Astrocyte of the cerebellum (primary cell): ENCODE measurements at places on chromosomes 3 and 15.
A peak's percentile ranks its signal among the peaks of the same experiment; 100 is the strongest.

DNA sequence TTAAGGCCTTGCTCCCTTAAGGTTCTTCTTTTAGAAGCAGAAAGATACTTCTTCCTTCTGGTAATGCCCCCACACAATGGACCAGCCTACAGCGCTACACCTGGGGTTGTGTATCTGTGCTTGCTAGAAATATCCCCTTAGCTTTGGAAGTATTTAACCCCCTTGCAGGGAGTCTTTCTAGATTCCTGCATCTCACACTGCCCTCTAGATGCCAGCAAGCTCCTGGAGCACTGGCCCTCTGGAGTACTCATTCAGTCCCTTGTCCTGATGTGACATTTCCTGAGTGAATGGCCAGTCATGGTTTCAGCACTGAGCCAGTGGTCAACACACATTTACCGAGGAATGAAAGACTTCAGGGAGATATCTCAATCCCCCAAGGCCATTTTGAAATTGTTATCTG lies 30.4 kb upstream of the RBP2 start:
- no peak for DNase-seq

DNA sequence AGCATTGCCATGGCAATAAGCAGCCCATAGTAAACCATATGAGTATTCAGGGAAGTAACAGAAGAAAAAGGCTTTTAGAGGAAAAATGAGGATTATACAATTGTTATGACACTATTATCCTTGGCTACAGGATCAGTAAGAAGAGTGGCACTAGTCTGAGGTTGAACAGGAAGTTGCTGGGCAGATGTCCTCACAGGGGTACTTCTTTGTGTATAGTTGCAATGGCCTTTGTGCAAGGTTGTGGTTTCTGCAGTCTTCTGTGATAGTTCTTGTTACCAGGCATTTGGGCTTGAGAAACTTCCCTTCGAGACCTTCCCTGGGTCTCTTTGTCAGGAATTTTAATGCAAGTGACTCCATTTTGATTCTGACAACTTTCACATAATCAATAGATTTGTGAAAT lies 100.6 kb upstream of the ATP11B start:
- DNase-seq = no peak

GRCh38 chr3:120420360-120420759 lies 30.4 kb downstream of the FSTL1 start:
- DNase-seq = no peak

- DNase-seq = peak; percentile 66
Observed at GRCh38 chr15:39786447-39787056, 3.9 kb upstream of the FSIP1 start.

DNA sequence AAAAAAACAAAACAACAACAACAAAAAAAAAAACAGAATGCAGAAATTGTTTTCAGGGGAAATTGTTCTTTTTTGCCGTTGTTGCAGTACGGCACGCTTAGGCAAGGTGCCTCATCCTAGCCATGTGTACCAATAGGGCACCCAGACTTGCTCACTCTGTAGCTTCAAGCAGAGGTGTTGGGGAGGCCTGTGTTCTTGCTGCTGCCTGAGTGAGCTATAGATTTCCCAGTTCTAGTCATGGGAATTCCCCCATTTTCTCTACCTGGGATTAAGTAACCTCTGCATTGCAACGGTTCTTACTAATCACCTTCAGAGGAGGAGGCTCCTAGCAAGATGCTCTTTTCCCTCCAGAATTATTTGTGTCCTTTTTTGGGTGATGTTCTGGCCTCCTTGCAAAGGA lies 12.9 kb upstream of the PARL start:
- no peak for DNase-seq

DNA sequence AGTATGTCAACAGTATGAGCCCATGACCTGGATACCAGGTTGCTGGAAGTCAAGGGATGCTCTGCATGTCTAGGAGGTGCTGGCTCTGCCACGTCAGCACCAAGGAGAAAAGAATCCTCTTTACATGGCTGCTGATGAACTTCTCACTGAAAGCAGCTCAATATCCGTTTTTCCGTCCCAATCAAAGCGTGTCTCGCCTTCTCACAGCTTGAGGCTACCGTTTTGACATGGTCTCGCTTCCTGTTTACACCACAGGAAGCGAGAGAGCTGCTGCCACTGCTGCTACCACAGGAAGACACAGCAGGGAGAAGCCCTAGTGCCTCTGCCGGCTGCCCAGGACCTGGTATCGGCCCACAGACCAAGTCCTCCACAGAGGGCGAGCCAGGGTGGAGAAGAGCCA lies 27.3 kb downstream of the STARD5 start:
- DNase-seq = no peak

DNA sequence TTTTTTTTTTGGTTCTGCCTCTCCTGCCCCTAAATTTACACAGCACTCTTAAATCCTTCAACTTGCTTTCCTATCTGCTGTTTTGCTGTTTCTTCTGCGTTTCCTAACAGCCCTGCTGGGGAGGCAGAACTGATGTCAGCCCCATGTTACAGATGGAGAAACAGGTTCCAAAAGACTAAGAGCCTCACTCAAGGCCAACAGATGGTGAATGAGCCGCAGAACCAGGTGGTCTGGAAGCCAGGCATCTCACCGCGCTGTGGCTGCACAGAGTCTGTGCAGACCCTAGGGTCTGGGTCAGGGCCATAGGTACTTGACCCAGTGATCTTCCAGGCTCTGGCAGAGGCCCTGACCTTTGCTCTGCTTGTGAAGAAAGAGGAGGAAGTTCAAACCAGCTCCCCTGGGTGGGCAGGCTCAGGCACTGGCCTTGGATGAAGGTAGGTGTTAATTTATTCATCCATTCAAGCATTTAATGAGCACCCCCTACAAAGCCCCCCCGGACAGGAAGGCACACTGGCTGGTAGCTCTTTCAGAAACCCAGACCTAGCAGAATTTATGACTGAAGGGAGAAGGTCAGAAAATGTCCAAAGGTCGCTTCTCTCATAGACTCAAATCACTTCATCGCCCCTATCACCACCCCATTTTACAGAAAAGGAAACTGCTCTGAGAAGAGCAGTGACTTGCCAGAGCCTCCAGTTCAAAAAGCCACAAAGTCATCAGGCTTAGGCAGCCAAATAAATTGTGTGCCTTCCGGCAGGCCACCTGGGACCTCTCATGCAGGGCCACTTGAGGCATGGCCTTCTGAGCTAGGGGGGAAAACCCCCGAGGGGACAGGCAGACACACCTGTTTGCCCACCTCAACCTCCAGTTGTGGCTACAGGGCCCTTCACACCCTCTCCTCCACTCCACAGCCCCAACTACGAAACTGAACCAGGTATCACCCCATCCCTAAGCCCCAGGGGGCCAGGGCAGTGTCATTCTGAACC lies 2.7 kb downstream of the CHDH start:
- DNase-seq = no peak

GRCh38 chr3:10474847-10475246 lies 30.5 kb downstream of the ATP2B2 start:
- no peak for DNase-seq

DNA sequence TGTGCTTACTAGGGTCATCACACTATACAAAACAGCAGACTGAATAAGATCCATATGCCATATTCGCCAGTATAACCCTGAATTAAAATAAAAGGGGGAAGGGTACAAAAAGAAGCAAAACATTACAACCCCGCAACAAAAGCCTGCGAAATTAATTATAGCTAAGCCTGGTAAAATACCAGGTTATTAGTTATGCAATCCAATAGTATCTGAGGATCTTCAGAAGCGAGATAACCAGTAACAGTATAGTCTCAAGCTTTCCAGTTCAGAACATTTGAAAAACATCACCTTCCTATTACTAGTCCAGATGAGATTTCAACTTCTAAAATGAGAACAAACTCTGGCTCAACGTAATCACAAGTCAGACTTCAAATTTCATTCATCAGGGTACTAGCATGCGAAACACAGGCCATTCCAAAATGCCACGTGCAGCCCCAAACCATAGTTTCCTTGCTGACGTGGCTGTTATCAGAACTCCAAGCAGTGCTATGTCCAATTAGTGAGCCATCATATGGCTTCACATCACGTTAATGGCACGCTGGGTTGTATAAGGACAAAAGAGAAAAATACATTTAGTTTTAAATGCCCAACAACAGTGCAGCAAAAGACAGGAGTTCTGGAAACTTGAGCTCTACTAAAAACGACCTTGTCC lies 1.1 kb downstream of the SSR3 start:
- peak; percentile 23 for DNase-seq

GRCh38 chr3:148641722-148642121 lies 56.0 kb upstream of the AGTR1 start:
- DNase-seq = no peak

DNA sequence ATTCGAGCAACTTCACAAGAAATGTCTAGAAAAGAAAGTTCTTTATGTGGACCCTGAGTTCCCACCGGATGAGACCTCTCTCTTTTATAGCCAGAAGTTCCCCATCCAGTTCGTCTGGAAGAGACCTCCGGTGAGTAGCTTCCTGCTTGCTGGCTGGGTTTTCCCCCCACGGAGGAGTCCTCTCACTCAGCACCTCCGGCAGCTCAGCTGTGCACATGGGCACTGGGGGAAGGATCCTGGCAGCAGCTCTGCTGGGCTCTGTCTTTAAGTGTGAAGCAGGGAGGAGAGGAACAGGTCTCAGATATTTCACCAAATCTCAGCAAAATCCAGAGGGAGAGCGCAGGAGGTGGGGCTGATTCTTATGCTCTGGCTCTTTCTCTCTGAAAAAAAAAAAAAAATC lies 684 bp downstream of the CAPN3 start:
- no peak for DNase-seq

GRCh38 chr3:152299249-152299976 lies 30.7 kb downstream of the MBNL1 start:
- no peak for DNase-seq

GRCh38 chr15:66403323-66403722 lies 16.6 kb downstream of the MAP2K1 start:
- no peak for DNase-seq

DNA sequence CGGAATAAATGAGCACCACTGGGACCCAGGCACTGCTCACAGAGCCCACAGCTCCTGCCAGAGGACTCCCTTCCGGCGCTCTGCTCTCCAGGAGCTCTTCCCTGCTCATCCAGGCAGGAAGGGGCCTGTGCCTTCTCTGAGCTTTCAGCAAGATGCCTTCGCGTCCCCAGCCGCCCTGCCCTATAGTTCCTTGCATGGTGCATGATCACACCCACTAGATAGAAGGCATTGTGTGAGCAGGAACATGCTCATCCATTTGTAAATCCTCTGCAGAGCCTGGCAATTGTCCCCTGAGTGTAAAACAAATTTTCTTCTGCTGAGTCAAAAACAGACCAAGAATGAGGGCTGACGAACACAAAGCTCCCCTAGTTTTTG lies 181.6 kb downstream of the MEGF11 start:
- peak; percentile 4 for DNase-seq

DNA sequence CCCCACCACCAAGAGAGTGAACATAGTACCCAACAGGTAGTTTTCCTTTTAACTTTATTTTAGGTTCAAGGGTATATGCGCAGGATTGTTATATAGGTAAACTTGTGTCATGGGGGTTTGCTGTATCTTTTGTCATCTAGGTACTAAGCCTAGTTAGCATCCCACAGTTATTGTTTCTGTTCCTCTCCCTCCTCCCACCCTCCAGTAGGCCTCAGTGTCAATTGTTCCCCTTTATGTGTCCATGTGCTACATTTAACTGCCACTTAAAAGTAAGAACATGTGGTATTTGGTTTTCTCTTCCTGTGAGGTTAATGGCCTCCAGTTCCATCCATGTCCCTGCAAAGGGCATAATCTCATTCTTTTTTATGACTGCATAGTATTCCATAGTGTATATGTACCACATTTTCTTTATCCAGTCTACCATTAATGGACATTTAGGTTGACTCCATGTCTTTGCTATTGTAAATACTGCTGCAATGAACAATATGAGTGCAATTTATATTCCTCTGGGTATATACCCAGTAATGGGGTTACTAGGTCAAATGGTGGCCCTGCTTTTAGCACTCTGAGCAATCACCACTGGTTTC lies 66.2 kb downstream of the ST3GAL6 start:
- DNase-seq = no peak

DNA sequence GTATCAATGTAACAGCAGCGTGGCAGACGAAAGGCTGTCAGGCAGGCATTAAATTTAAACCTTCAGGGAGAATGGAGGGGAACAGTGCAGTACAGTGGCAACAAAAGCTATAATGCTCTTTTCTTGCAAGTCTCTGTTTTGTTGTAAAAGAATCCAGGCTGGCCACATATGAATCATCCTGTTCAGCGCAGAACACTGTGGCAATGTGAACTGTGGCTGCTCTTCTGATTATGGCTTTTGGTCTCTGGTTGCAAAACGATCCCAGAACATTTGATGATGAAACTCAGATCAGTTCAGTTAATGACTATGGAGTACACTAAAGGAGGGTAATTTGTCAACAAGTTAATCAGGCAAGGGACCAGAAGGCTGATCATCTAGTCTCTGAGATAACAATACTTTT lies 219.7 kb upstream of the SGO1 start:
- peak; percentile 68 for DNase-seq

DNA sequence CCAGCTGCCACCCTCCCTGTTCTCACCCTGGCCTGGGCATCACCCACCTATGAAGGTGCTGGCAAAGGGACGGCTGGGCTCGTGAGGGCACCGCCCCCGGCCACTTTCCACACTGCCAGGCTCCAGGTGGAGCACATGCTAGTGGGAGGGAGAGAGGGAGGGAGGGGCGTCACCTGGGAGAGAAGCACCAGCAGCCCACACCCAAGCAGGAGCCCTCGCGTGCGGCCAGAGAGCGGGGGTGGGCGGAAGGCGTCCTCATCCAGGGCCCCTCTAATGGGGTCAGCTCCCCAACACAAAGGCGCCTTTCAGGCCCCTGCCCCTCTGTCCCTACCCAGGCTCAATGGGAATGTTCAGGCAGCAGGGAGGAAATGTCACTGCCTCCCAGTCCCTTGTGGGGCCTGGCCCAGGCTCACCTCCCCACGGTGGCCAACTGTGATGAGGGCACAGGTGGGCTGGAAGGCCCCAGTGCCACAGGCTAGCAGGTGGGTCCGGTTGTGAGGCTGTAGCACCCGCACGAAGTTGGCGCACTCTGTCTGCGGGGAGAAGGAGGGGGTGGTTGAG lies 3.1 kb downstream of the SEMA3G start:
- no peak for DNase-seq

- DNase-seq = no peak
Observed at GRCh38 chr3:37968813-37969595, 21.6 kb upstream of the VILL start.

- peak; percentile 50 for DNase-seq
Observed at GRCh38 chr3:195133462-195133861, 137.5 kb downstream of the XXYLT1 start.

GRCh38 chr3:1783995-1784394 lies 314.7 kb upstream of the CNTN4 start:
- DNase-seq = no peak
